ENCODE measurements at places on chromosomes 4 and X.
A peak's percentile ranks its signal among the peaks of the same experiment; 100 is the strongest.

GRCh38 chrX:41779030-41779564, 55.1 kb downstream of the GPR82 start:
- DNase-seq = peak; percentile 22

DNA sequence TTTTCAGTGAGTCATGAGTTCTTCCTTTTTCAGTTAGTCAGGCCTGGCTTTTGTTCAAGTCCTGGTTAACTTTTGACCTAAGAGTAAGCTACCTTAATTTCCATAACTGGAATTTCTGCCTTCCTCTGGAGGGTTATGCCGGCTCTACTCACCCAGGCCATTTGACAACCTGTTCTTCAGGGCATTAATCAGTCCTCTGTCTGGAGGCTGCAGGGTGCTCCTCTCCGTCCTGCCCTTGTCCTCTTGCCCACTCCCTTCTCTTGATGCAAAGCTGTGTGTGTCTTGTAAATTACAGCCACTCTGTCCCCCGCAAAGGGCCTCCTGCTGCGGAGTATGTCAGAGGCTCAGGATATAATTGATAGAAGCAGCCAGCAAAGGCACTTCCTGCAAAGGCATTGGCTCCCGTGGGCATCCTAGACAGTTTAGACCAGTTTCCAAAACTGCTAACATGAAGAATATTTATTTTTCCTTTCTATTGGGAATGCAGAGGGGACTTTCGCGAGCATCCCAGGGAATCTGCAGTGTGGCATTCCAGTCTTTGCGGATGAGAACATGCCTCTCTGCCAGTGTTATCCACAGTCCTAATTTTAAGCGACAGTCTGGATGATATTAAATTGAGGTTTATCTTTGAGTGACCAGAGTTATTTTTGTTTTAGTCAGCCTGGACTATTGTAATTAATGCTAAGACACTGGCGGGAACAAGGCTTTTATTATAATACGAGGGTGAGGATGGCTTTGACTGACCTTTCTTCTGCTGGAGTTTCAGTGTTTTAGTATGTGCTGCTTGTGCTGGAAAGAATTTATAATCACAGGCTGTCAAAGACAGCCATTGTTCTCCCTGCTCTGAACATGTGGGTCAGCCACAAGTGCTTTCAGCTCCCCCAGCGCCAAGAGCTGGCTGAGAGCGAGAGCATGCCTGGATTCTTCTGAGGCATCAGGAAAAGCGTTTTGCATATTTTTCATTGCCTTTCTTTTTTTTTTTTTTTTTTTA, 74.2 kb downstream of the LIMCH1 start:
- peak; percentile 14 for DNase-seq

GRCh38 chrX:94751611-94752010, 1077.6 kb downstream of the FAM133A start:
- DNase-seq = no peak

DNA sequence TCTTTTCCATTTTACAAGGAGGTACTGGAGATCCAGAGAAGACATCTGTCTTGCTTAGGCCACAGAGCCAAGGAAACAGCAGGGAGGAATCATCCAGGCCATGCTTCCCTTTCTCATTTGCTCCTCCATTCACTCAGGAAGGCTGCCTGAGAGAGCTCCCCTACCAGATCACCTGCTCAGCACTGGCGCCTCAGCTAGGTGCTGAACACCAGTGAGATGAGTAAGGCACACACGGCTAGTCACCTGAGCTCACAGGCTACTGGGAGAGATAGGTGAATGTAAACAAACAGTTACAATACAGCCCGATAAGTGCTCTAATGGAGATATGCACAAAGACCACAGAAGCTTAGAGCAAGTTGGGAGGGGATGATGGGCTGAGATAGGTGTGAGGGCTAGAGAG, 149.8 kb upstream of the ARHGEF9 start:
- DNase-seq = no peak

- no peak for DNase-seq
These were observed 3.7 kb downstream of the GABRQ start for GRCh38 chrX:152641256-152641875.

DNA sequence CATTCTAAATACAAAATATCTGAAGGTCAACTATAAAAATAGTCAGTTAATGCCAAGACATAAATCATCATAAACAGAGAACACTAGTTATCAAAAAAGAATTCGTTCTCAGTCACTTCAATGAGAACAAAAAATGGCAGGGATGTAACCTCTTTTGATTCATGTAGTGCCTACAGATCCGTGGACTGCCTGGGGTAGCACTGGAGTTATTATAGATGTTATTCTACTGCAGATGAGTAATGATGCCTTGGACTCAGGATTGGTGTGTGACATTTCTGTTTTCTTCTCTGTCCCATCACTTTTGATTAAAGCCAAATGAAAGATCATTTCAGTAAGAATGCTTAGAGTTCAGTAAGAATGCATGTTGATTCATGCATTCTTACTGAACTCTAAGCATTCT, 440.4 kb downstream of the FAM133A start:
- DNase-seq = no peak

DNA sequence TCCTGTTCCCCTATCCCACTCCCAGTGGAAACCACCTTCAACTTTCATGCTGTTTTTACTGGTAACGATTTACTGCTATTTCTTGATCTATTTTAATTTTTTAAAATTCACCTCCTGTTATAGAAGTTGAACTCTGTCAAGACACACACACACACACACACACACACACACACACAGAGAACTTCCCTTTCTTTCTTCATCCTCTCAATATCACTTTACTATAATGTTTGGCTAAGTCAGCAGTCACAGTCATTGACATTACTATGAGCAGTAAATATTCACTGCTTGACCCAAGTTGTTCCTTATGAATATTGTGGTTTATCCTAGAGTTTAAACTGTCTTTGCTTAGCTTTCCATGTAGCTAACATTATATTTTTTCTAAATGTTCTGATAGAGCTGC, 24.0 kb upstream of the SGMS2 start:
- no peak for DNase-seq

- no peak for DNase-seq
These were observed 110.2 kb downstream of the PDE5A start for GRCh38 chr4:119518230-119518892.

GRCh38 chr4:113952452-113953029, 26.9 kb downstream of the ARSJ start:
- DNase-seq = no peak

GRCh38 chr4:6840062-6840976, 57.8 kb downstream of the KIAA0232 start:
- no peak for DNase-seq

DNA sequence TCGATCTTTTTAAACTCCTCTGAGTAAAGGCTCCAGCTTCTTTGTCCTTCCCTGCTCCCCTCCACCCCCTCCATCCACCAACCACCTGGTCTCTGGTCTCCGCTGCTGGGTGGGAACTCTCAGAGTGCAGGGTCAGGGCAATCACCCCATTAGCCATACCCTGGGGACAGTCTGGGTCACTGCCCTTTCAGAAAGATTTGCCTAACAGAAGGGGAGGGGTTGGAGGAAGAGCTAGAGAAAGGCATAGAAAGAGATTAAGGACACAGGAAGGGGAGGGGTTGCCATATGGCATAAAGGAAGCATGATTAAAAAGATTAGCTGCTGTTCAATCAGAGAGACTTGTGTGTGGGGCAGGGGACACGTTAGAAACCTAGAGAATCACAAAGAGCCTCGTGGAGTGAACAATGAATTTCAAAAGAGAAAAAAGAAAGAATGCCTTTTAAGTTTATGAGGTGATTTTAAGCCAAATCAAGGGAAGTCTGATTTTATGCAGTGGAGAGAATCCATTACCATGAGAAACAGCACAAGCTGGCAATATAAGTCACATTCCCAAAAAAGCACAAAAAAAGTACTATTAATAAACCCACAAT, 115.5 kb upstream of the ACSL4 start:
- DNase-seq = no peak

- peak; percentile 25 for DNase-seq
These were observed 34.8 kb downstream of the LIN54 start for GRCh38 chr4:82975792-82976191.

GRCh38 chr4:155371432-155372043, 5.2 kb downstream of the MAP9 start:
- no peak for DNase-seq

GRCh38 chr4:163991298-163991865, 496.9 kb downstream of the TMA16 start:
- no peak for DNase-seq

DNA sequence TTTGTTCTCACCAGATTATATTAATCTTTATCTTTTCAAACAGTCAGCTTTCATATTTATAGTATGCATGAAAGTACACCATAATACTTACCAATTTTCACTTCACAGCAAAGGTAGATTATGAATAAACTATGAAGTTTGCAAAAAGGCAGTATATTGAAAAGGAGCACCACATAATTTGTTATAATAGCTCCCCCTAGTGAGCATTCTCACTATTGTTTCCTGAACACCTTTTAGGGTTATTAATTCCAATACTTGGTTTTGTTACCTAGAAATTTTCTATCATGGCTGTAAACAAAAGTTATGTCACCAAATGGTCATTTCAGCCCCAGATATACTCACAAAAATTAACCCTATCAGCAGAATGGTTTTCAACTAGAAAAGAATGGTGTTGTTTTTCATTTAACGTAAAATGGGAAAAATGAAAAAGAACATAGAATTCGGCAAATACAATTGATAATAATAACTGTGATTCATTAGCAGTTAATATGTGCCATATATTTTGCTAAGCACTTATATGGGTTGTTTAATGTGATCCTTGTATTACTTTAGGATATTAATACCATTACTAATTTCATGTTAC, 30.2 kb upstream of the NKX6-1 start:
- no peak for DNase-seq

DNA sequence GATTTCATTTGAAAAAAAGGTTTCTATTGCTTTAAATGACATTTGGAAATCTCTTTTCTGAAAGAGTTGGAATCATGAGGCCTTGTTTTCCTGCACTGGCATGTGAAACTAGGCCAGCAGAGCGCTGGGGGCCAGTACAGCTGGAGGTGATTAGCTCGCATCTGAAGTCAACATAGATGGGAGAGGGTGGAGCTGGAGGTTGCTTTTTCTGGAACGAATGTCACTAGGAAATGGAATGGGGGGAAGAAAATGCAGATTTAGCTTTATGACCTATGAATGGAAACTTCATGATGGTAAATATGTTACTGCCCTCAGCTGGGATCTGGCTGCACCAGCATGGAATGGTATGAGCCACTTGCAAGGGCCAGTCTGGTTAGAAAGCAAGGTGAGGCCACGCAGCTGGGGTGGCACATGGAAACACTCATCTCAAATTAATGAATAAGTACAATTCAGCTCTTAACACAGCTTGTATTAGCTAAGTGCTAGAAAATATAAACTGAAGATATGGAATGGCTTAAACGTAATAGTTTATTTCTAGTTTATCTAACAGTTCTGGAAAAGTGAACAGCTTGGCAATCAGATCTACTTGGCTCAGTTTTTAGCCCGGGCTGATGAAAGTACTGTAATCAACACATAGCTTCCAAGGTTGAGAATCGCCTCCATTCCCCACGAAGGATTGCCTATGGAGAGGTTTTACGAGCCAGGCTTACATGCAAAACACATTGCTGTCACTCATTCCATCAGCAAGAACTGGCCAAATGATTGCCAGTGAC, 32.5 kb downstream of the SLC10A6 start:
- peak; percentile 72 for DNase-seq

- peak; percentile 18 for DNase-seq
These were observed 73.5 kb downstream of the PPP1R2C start for GRCh38 chrX:42704454-42704853.

GRCh38 chr4:140790171-140790570, 34.0 kb upstream of the TBC1D9 start:
- no peak for DNase-seq

GRCh38 chrX:3695536-3695935, 17.9 kb downstream of the PRKX start:
- no peak for DNase-seq

DNA sequence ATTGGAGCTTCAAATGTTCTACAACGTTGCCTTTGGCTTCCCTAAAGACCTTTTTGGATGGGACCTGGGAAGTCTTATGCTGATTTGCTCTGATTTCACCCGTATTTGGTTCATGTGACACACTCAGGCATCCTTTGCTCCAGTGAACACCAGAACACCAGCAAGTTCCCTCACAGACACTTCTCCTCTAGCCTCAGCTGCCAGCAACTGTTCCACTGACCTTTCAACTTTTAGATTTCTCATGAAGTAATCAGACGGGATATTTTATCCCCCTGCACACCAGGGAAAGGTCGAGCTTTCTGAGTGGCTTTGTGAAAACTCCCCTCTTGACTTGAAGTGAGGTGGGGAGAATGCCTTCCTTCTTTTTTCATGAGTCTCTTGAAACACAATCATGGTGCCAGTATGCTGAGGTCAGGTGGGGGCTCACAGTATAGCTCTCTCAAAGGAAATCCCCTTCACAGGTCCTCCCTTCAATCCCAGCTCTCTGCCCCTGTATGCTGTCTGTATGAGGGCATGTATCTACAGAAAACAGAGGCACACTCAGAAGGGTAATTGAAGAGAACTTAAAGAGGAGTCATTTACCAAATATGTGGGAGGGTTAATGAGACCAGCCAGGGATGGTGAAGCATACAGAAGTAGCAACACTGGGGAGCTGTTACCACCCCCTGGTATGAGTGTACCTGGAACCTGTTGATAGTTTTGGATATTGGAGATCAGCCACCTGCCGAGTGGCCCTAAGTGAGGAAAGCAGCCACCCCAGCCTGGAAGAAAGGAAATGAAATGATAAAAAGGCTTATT, 62.7 kb downstream of the FGFBP1 start:
- no peak for DNase-seq

GRCh38 chr4:16227462-16227868, 1.2 kb upstream of the TAPT1 start:
- DNase-seq = no peak

DNA sequence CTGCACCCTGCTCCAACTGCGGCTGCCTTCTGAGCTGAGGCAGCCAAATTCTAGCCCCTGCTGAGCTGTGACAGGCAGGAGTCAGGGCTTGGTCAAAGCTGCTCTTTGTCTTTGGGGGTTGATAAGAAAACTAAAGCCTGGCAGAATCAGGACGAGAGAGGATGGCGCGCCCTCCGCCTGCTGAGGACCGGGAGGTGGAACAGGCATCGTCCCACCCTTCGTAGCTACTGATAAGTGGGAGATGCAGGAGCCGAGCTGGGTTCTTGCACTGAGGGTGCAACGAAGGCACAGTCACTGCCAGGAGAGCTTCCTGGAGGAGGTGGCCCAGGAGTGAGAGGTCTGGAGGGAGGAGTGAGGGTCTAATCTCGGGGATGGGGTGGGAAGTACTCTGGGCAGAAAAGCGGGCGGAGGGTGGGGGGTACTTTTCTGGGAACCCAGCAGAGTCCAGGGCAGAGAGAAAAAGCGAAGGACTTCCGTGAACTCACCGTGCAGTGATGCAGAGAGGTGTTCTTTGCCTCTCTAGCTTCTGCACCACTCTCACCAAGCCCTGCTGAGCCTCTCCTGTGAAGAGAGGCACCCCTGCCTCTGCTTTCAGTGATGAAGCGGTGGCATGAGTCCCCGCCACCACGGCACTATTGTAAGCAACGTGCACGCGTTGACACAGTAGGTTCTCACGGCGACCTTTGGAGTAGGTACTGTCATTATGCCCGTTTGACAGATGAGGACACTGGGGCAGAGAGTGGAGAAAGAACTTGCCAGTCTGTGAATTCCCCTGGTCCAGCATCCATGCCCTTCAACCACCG, 107.8 kb downstream of the SORCS2 start:
- DNase-seq = no peak

GRCh38 chrX:97672608-97673007, 788.9 kb downstream of the RPA4 start:
- DNase-seq = no peak

GRCh38 chr4:87551361-87551760, 22.2 kb upstream of the SPARCL1 start:
- DNase-seq = no peak

Measured in fibroblast of skin of left quadriceps (primary cell).